ENCODE measurements at places on chromosomes 1 and 21.

GRCh38 chr1:223621312-223621734 is 44.2 kb downstream of the CAPN8 start:
- DNase-seq: no peak

DNA sequence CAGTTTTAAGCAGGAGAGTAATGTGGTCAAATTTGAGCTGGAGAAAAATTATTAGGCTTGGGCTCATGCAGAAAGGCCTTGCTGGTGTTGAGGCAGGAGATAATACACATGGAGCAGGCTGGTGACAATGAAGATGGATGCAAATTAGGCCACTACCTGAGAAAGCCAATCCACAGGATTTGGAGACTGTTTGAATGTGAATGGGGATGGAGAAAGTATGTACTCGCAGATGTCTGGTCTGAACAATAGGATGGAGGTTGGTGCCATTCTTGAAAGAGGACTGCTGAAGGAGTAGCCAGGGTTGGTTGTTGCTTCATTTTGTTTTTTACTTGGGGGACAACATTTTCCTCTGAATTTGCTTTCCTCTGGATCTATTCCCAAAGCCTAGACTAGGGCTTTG is 8.0 kb upstream of the KIRREL1 start:
- no peak for DNase-seq

GRCh38 chr1:19429611-19430010 is 55.7 kb downstream of the CAPZB start:
- DNase-seq: no peak

DNA sequence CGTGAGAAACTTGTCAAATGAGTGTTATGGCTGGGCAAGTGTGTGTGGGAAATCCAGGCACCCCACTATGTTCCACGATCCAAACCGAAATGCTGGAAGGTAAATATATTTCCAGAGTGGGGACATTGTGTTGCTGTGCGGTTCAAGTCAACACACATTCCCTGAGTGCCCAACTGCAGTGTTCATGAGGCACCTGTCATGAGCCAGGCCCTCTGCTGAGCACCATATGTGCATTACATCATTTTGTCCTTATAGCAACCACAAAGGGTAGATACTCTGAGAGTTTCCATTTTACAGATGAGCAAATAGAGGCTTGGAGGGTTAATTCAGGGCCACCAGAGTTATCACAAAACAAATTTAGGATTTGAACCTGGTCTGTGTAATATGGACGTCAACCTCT is 59.9 kb upstream of the SOD1 start:
- no peak for DNase-seq

DNA sequence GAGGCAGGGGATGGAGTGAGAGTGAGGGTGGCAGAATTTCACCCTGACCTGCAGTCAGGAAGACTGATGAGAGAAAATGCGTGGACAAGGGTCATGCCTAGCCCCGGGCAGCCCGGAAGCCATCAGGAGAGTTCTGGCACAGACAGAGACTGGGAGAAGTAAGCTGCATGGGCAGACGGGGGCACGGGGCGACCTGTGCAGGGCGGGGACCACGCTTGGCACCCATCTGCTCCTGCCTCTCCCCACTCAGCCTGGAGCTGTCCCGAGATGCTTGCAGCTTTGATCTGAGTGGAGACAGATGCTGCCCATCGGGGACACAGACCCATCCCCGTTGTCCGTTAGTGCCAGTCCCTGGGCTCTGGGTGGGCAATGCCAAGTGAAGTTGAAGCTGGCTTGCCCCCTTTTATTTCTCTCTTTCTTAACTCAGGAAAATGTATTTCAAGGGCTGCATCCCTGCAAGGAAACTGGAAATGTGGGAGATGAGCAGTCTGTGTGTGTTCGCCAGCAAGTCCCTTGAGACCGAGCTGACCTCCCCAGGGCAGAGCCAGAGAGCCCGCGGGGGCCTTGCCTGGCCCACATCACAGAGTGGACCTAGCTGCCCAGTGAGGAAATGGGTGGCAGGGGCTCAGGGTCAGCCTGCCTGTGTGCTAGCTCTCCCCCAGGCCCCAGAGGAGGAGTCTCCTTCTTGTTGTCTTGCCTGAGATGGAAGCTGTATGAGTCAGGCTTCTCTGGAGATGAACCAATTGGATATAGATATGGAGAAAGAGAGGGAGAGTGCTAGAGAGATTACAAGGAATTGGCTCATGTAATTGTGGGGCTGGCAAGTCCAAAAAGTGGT is 121.3 kb upstream of the C1orf174 start:
- no peak for DNase-seq

DNA sequence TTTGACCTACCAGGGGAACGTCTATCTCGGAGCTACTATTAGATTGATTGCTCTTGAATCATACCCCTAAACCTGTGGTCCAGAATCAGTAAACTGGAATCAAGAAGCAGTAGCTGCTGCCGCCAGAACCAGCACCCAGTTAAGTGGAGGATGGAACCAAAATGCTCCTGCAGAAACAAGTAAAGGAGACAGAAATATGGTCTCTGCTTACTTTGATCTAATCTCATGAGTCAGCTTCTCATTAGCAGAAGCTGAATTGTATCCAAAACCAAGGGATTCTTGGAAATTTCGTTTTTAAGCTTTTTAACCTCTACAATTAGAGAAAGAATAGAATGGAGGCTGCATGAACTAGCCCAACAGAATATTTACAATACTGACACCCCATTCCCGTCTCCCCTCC is 42.6 kb upstream of the PIGV start:
- no peak for DNase-seq

- no peak for DNase-seq
Observed at GRCh38 chr1:66731170-66731865, 20.9 kb upstream of the DYNLT5 start.

DNA sequence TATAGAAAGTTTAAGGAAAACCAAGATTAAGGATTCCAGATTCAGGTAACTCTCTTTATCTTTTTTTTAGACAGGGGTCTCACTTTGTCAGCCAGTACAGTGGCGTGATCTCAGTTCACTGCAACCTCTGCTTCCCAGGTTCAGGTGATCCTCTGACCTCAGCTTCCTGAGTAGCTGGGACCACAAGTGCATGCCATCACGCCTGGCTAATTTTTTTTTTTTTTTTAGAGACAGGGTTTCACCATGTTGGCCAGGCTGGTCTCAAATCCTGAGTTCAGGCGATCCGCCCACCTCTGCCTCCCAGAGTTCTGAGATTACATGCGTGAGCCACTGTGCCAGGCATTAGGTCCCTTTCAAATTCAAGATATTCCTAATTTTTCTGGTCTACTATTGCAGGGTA is 15.9 kb downstream of the LZIC start:
- no peak for DNase-seq

DNA sequence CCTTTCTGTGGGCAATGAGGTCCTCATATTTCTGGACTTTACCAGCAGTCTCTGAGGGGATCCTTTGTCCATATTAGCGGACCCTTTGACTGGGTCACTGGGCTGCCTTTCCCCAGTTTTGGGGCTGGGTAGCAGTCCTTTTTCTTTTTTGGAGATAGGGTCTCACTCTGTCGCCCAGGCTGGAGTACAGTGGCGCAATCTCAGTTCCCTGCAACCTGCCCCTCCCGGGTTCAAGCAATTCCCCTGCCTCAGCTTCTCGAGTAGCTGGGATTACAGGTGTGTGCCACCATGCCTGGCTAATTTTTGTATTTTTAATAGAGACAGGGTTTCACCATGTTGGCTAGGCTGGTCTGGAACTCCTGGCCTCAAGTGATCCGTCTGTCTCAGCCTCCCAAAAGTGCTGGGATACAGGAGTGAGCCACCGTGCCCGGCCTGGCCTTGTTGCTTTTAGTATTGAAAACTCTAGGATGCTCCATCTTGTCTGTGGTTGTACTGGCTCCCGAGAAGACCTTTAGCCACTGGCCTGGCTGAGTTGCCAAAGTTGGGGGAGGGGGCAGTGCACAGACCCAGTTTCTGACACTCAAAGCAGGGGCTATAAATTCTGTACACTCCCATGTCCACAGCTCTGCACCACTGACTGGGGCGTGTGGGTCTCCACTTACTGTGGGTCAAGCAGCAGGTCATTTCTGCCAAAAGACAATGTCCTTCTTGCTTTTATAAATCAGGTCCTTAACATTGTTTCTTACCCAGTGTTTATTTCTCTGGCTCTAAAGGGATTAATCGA is 33.1 kb downstream of the MAN1C1 start:
- DNase-seq: no peak

DNA sequence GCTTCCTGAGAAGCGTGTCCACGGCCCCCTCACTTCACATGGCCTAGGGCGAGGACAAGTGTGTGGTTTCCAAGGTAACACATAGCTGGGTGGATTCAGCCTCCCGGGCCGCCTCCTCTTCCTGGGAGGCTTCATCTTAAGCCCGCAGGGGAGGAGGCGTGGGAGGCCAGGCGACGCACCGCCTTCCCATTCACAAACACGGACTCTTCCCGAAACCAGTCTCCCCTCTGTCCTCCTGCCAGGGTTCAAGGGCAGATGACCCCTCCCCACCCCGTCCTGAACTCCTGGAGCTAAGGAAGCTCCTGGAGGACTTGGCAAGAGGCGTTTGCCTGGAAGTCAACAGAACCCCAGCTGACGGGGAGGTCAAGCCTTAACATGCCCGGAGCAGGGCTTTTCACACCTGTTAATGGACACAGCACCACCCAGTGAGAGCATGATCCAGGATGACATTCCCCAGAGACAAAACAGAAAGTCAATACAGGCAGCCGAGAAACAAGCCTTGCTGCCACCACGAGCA is 56.7 kb downstream of the KCNN3 start:
- no peak for DNase-seq

DNA sequence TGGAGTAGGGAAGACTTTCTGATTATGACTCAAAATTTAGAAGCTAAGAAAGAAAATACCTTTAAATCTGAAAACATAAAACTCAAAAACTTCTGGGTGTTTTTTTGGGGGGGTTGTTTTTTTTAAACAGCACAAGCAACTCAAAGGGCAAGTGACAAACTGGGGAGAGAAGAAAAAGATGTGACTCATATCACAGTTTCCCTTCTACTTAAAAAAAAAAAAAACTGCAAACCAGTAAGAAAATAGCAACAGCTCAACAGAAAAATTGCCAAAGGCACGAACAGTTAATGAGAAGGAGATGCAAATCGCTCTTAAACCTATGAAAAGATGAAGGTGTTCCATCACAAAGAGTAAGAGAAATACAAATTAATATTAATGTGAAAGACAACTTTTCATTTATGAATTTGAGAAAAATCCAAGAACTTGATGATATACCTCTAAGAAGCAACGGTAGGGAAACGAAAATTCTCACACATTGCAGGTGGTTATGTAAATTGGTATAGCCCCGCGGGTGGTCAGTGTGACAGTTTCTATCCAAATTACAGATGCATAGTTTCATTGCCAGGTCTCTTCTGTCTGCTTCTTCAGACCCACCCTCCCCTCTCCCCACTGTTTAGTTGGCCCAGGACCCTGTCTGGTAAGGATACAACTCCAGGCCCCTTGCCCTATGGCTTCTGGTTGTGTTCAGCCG is 9.0 kb downstream of the IFNAR2 start:
- no peak for DNase-seq

DNA sequence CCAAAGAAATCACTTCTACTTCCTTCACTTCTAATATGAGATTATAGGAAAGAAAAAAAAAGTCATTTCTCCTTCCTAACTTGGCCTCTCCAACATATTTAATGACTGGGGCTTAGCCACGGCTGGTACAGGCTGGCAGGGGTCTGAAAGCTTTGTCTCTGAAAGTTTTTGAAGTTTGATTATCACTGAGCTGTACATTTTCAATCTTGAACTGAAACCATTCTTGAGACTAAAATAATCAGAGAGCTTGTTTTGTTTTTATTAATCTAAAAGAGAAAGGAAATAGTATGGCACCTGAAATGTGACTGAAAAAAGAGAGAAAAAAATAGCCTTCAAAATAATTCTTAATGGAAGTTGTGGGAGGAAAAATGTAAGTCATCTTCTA is 3.8 kb upstream of the KRTAP19-8 start:
- no peak for DNase-seq

DNA sequence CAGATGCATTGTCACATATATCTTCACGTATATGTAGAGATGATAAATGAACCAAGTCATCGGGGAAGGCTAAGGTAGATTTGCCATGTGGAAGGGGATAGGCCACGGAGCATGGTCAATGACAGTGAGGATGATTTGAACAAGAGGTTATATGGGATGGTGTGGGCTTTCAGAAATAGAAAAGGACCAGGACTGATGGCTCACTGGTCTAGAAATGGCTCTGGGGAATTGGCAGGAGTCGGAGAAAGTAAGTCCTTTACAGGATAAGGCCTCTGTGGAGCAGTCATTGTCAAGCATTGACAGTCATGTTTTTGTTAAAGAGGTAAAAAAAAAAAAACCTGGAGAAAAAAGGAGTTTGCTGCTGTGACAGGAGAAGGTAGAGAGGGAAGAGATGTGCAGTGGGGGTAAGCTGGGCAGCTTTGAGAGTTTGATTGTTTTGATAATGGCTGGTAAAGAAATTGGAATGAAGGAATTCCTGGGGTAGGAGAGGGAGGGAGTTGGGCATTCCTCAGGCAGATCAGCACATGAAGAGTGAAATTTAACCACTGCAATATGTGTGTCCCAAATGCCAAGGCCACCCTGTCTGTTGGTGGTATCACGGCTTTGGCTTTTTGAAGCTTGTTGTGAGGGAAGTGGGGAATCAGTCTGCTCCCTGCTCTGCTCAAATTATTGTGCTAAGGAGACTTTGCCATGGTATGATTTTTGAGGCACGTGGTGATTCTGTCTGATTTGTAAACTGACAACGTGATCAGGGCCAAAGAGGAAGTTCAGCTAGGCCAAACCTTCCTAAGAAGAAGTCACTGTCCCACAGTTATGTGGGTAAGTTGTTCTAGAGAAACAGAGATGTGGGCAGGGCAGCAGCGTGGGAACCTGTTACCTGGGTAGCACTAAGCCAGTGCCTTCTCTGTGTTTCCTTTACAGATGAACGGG is 26.0 kb downstream of the MACF1 start:
- DNase-seq: no peak

DNA sequence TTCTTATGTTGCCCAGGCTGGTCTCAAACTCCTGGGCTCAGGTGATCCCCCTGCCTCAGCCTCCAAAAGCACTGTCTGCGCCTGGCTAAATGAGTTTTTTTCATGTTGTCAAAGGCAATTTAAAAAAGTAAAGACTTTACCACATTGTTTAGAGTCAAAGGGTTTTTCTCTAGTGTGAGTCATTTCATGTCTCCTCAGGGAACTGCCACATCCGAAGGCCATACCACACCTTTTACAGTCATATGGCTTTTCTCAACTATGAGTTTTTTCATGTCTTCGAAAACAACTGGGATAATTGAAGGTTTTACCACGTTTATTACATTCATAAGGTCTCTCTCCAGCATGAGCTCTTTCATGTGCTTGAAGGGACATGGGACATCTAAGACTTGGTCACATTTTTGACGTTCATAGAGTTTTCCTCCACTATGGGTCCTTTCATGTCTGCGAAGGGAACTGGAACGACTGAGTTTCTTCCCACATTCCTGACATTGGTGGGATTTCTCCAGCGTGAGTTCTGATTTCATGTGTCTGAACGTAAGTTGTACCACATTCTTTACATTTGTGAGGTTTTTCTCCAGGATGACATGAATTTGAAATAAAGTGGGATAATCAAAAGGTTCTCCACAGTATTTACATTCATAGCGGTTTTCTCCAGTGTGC is 65.6 kb downstream of the UCHL5 start:
- DNase-seq: no peak

Measured in non-pigmented ciliary epithelial cell (primary cell).